MG63 (cell line): ENCODE measurements at places on chromosomes 1 and 21. TPM values are rescaled to one million over a fixed set of nuclear protein-coding genes. Genes with fewer than 3 reads are reported as not detected.
A peak's percentile ranks its signal among the peaks of the same experiment; 100 is the strongest.

DNA sequence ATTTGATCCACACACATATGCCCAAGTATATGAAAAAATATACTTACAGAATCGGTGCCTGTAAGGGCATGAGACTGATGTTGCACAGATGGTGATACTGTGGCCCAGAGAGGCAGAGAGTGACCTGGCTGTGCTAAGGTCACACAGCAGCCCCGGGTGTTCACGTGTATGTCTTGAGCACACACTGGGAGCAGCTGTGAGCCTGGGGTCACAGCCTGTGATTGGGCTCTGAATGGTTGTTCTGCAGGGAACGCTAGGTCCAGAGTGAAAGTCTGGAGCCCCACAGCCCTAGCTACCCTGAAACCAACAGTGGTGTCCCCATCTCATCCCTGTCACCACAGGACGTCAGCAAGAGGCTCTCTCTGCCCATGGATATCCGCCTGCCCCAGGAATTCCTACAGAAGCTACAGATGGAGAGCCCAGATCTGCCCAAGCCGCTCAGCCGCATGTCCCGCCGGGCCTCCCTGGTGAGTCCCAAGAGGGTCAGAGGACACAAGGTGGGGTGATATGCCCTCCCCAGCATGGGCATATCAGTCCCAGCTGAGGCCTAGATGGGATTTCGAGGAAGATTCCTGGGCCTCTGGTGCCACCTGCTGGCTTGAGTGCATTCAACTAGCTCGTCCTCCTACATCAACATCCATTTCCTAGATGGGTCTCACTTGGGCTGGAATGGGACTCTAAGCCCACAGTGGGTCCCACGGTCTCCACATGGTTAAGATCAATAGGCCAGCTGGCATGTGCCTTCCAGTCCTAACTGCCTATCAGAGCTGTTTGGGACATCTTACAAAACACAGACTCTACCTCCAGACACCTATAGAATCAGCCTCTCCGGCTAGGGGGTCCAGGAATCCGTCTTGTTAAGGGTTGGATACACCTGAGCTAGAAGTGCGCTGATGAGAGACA is 19.7 kb downstream of the CDK18 start:
- DNase-seq, result peak; percentile 57

DNA sequence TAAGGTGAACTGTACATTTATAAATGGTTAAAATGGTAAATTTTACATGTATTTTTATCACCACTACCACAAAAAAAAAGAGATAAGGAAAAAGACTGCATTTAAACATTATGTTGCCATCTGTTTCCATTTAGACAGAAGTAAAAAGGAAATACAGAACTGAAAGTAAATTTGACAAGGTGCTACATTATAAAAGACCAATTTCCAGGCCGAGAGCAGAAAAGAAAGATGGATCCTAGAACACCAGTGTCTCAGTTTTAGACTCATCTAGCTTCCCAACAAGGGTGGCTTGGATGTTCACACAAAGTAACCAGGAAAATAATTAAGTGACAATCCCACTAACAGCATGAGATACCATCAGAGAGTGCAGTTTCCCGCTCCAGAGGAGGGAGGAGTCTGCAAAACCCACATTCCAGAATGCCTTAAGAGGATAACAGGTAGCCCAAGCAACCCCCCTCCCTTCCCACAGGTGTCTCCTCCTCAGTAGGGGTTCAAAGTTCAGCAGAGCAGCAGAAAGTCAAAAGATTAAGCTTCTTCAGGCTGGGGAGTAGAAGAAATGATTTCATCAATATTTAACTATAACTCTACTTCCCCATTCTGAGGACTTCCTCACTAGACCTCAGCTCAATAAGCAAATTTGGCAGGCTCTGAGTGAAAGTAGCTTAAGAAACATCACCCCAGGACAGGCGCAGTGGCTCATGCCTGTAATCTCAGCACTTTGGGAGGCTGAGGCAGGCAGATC is 11.8 kb downstream of the TPM3 start:
- no peak for DNase-seq

DNA sequence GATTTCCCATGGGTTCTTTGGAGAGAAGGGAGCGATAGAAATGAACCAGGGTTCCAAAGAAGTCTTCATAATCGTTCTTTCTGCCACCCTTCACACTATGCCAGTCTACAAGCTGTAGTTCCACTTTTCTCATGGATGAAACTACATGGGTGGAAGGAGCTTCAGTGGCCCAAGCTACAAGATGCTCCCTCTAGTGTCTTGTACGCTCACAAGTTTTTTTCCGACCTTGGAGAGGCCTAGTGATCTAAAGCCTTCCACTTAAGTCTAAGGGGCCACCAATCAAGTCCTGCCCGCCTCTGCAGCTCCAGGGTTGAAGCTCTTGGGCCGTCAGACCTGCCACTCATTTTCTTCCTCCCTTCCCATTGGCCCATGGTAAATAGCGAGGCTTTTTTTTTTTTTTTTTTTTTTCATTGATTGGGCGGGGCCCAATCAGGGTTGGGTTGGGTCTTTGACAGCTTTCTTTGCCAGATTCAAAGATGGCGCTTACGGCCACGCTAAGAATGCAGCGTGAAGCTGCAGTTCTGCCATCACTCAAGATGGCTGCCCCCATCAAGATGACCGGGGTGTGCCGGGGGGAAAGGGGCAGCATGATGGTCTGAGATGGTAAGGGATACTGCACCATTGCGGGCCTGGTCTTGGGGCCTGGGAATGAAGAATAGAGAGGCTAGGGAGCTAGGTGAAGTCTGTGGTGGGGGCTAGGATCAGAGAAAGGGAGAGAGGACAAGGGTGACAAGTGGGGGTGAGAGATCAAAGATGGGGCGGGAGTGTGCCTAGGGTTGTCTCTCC is at the start of gene TOMM40L:
Gene TOMM40L, plus strand, starts transcription at position 527 of the 786 bp plus-strand sequence. CDS start 430 bp downstream, outside the sequence.
- DNase-seq, result peak; percentile 99

DNA sequence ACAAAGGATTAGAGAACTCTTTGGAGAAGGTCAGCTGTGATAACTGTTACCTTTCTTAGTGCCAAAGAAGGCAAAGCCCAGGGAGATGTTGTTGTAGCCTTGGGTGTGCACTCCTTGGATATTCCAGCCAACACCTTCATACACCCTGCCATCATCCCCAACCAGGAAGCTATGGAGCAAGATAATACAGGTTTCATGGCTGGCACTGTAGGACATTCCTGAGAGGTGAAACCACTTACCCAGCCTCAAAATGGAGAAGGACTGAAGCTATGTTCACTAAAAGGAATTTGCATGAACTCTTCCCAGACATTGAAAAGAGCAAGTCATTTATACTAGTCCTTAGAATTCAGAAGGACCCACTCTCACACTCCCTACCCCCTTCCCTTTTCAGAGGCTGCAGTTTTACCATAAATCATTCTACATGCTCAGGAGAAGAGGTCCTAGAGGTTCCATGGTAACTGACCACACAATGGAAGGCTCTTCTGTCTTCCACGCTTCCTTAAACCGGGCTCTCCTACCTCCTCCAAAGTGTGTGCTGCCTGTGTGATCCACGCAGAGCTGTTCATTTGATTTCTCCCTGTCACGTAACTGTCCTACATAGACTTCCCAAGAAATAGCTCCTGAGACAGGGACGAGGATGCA is 5.5 kb downstream of the PGLYRP4 start:
- DNase-seq, result no peak

GRCh38 chr1:92953491-92953890 is 7.8 kb downstream of the DIPK1A start:
- DNase-seq, result no peak

- no peak for DNase-seq
These were observed 28.4 kb downstream of the EXTL2 start for GRCh38 chr1:100866041-100866900.

The GNAT2 gene
- 0.10 TPM in 1 of 2 replicates, not detected in the other for total RNA-seq

GRCh38 chr1:27928216-27928954 is 6.4 kb upstream of the SMPDL3B start:
- DNase-seq, result no peak

The OR2L5 gene
- not detected in 2 replicates for total RNA-seq

- no peak for DNase-seq
These were observed 319.4 kb upstream of the NFIA start for GRCh38 chr1:60762911-60763310.

GRCh38 chr1:92404661-92405060 is 82.1 kb downstream of the GFI1 start:
- DNase-seq, result peak; percentile 3

GRCh38 chr21:34669149-34669879 is 520 bp downstream of the CLIC6 start:
- no peak for DNase-seq

The OR10Z1 gene
- total RNA-seq, result not detected in 2 replicates

The ZFP69 gene
- total RNA-seq, result 2.6 and 2.8 TPM in 2 replicates

- no peak for DNase-seq
These were observed 82.6 kb upstream of the MAP10 start for GRCh38 chr1:232722626-232723025.

The CYB5RL gene
- 4.7 and 6.3 TPM in 2 replicates for total RNA-seq
